Stimulated activated naive B cell treated with anti-CD40 and anti-IgM and Interleukin-4, amounts not matched to agents 10 μg/mL and 1 μg/mL and 100 μg/mL, for 72 hours (primary cell): ENCODE measurements at places on chromosomes 6 and 20.

DNA sequence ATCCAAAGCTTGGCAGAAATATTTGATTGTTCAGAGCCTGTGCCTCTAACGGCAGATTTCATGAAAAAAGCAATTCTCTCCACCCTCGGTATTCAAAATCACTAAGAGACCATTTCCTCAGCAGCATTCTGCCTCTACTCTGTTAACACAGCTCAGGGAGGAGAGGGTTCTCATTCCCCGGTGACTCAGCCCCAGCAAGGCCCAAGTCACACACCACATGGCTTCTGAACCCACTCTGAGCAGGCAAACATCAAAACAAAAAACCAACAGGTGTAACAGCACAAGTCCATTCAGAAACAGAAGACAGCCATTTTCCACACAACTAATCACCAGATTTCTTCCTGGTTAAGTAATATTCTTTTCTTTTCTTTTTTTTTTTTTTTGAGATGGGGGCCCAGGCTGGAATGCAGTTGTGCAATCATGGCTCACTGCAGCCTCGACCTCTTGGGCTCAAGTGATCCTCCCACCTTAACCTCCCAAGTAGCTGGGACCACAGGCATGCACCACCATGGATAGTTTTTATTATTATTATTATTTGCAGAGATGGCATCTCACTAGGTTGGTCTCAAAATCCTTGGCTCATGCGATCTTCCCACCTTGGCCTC, 55.4 kb downstream of the GFOD1 start:
- H3K27me3 ChIP-seq: no peaks in the 10 kb centered on the region
- H3K4me1 ChIP-seq: peaks cover 81% of the 10 kb centered on the region
- peaks cover 12% of the 10 kb centered on the region for H3K36me3 ChIP-seq
- H3K27ac ChIP-seq: peak overlapping the region; percentile 81

- H3K27ac ChIP-seq: peak overlapping the region; percentile 65
- peaks cover 7% of the 10 kb centered on the region for H3K36me3 ChIP-seq
- H3K4me1 ChIP-seq: peaks cover 47% of the 10 kb centered on the region
Observed at GRCh38 chr6:11833626-11834592, 55.3 kb upstream of the ADTRP start.

- no peak for DNase-seq
- H3K4me1 ChIP-seq: peaks cover 30% of the 10 kb centered on the region
- H3K36me3 ChIP-seq: no peaks in the 10 kb centered on the region
- no peaks in the 10 kb centered on the region for H3K27me3 ChIP-seq
- H3K4me3 ChIP-seq: no peak overlapping the region
Observed at GRCh38 chr6:108632441-108632840, 71.7 kb downstream of the FOXO3 start.

GRCh38 chr6:90040931-90041330, 146.7 kb downstream of the GJA10 start:
- H3K27me3 ChIP-seq: no peaks in the 10 kb centered on the region
- H3K4me3 ChIP-seq: no peak overlapping the region
- peaks cover 34% of the 10 kb centered on the region for H3K36me3 ChIP-seq
- H3K4me1 ChIP-seq: peaks cover 40% of the 10 kb centered on the region
- H3K27ac ChIP-seq: no peak overlapping the region
- no peak for DNase-seq
